ENCODE measurements at places on chromosomes 12 and 14. TPM values are rescaled to one million over a fixed set of nuclear protein-coding genes. Genes with fewer than 3 reads are reported as not detected.

NOVA1 gene
- 2.4 TPM for total RNA-seq

CCND2 gene
- total RNA-seq, result 206 TPM

TIMELESS gene
- total RNA-seq, result 2.7 TPM

YAF2 gene
- total RNA-seq, result 75.8 TPM

- no peak for DNase-seq
Observed at GRCh38 chr12:91370086-91370868, 187.7 kb upstream of the DCN start.

- no peak for DNase-seq
Observed at GRCh38 chr14:72129291-72129690, 197.1 kb downstream of the RGS6 start.

DNA sequence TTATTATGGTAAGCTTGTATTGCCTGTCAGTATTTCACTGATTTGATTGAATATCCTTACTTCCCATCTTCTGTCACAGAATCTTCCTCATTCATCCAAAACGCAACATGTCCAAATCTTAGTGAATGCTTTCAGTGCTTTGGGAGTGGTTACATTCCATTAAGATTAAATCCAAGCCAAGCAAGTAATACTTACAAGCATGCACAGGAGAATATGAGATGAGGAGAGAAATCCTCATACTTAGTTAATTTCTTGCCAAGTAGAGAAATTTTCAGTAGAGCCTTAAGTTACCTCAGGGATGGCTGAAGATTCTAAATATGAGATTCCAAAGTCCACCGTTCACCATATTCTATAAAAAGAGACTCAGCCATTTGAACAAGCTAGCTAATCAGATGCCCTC, 316.0 kb downstream of the RAD51B start:
- DNase-seq, result no peak

DNA sequence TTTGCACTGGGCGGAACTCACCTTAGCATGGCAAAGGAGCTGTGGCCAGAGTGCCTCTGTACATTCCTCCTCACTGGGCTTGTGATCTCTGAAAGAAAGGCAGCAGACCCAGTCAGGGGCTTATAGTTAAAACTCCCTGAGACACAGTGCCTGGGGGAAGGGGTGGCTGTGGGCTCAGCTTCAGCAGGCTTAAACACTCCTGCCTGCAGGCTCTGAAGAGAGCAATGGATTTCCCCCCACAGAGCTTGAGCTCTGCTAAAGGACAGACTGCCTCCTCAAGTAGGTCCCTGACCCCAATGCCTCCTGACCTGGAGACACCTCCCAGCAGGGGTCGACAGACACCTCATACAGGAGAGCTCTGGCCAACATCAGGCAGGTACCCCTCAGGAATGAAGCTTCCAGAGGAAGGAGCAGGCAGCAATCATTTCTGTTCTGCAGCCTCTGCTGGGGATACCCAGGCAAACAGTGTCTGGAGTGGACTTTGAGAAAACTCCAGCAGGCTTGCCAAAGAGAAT, 327.5 kb upstream of the SLC16A7 start:
- DNase-seq, result no peak

GRCh38 chr14:39491134-39491571, 58.9 kb upstream of the FBXO33 start:
- no peak for DNase-seq

DNA sequence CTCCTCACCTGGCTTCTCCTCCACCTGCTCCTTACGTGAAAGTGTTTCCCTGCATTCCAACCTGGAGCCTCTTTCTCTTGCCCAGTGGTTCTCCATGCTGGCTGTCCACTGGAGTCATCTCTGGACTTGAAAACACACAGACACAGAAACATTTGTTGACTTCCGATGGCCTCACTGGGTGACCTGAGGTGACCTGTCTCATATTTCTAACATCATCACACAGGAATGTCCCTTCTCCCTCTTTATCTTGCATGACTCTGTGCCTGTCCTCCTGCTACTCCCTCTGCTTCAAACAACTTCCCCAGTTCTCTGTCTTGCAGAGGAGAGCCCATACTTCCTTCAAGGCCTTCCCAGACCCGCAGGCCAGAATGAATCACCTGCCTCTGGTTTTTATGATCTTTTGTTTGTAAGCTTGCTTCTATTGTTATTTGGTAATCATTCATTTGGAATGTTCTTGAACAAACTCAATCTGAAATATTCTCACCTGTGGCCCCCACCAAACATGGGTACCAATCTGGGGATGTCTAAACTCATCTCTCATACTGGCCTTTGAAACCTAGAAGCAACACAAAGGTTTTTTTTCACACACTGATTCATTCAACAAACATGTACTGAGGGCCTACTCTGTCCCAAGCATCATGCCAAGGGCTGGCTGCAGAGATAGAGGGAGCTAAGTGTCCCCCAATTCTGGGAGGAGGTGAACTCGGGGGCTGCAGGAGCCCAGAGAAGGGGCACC, 9.7 kb upstream of the RIN3 start:
- DNase-seq, result no peak

DNA sequence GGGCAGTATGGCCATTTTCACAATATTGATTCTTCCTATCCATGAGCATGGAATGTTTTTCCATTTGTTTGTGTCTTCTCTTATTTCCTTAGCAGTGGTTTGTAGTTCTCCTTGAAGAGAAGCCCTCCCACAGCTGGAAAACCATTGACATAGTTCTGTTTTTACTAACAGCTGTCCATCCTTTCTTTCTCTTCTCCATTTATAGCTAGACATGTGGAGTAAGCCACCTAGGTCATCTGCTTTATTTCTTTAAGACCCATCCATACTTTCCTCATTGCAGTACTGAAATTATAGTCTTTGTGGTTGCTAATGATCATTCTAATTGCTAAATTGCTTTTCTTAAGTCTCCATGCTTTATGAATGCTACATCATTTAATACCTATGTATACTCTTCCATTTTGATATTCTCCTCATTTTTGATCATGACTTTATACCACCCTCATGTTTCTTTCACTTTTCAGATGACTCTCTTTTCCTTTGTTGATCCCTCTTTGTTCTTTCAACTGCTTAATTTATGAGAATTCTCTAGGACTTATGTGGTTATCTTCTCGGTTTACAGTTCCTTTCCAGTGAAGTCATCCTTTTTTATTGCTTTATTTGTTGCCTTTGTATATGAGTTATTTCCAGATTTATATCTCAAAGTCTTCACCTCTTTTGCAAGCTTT, 114.2 kb downstream of the PCNX1 start:
- DNase-seq, result no peak

Data from Right ventricle myocardium superior (tissue), 1 donor.